Activated CD8-positive, alpha-beta memory T cell treated with anti-CD3 and anti-CD28 coated beads for 1 hour (primary cell): ENCODE measurements at places on chromosomes 16 and 17.

DNA sequence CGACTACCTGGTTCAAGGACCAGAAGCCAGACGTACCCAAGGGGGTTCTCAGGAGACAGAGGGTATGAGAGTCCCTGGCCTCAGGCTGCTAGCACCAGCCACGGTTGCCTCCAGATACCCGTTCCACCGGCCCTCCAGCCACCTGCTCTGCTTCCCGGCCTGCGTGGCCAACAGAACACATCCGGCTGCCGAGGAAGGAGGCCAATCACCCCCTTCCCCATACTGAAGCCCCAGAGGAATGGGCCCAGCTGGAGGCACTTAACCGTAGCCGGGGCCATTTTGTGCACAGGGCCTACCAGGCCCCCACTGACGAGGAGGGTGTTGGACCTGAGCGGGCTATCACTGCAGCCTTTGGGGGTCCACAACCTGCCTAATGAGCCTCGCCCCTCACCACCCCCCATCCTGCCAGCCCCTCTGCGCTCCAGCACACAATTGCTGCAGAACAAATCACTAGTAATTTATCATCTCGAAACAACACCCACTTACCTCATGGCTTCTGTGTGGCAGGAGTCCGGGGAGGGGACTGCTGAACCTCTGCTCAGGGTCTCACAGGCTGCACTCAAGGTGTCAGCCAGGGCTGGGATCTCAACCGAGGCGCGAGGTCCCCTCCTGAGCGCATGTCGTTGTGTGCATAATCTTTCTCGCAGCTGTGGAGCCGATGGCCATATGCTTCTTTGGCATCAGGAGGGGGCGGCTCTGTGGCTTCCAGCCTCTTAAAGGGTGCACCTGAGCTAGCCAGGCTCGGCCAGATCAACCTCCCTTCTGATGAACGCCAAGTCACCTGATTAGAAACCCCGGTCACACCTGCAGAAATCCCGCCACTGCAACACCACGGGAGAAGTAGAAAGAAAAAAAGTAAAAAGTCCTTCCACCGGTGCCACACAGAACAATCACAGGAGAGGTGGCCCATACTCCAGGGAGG lies 10.1 kb upstream of the KREMEN2 start:
- no peak for DNase-seq

DNA sequence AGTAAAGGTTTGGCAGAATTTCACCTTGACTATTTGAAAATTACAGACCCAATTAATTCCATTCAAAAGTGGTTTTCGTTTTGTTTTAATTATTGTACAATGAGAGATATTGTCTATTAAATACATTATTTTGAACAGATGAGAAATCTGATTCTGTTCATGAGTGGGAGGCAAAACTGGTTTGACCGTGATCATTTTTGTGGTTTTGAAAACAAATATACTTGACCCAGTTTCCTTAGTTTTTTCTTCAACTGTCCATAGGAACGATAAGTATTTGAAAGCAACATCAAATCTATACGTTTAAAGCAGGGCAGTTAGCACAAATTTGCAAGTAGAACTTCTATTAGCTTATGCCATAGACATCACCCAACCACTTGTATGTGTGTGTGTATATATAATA lies 72.6 kb downstream of the CDK12 start:
- DNase-seq: no peak

DNA sequence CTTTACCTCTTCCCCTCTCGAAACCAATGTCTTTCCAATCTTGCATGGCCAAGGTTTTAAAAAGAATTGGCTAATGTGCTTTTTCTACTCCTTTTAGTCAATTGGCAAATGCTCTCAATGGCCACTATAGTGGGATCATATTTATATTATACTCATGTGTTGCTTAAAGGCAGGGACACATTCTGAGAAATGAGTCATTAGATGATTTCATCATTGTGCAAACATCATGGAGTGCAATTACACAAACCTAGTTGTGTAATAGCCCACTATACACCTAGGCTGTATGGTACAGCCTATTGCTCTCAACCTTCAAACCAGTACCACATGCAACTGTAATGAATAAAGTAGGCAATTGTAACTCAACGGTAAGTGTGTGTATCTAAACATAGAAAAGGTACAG lies 180.9 kb downstream of the HS3ST3A1 start:
- no peak for DNase-seq

DNA sequence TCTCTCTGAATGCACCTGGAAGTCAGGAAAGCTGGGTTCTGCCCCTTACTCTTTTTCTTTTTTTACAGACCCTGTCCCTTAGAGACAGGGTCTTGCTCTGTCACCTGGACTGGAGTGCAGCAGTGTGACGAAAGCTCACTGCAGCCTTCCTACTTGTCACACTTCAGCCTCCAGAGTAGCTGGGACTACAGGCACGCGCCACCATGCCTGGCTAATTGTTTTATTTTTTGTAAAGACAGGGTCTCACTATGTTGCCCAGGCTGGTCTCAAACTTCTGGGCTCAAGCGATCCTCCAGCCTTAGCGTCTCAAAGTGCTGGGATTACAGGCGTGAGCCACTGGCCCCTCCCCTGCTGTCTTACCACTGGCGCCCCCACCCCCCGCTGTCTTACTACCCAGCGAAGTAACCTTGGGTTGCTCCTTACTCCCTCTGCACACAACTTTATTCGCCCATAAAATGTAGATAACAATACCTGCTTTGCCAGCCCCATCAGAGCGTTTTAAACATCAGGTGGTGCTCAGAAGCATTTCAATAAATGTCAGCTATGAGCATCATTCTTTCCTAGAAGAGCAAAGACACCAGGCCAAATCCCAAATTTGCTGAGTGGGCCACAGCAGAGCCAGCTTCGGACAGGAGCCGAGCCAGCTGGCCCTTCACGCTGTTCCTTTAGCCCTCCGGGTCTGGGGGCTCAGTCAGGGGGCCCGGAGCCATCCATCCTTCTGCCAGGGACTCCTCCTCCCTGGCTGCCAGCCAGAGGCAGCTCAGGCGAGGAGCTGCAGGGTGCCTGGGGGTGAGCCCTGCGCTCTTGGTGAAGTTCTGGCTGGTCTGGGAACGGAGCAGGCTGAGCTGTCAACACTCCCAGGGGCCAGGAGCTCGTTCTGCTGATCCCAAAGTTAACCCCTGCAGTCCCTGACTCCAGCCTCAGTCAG lies 24.4 kb downstream of the SRL start:
- DNase-seq: no peak

- DNase-seq: no peak
Measured at GRCh38 chr17:46035112-46035818, 36.2 kb downstream of the STH start.
